ENCODE measurements at places on chromosomes 4 and X. TPM values are rescaled to one million over a fixed set of nuclear protein-coding genes. Genes with fewer than 3 reads are reported as not detected.

Gene WAS
- 0.22 TPM for total RNA-seq

Gene MAP9
- total RNA-seq = 11.0 TPM

DNA sequence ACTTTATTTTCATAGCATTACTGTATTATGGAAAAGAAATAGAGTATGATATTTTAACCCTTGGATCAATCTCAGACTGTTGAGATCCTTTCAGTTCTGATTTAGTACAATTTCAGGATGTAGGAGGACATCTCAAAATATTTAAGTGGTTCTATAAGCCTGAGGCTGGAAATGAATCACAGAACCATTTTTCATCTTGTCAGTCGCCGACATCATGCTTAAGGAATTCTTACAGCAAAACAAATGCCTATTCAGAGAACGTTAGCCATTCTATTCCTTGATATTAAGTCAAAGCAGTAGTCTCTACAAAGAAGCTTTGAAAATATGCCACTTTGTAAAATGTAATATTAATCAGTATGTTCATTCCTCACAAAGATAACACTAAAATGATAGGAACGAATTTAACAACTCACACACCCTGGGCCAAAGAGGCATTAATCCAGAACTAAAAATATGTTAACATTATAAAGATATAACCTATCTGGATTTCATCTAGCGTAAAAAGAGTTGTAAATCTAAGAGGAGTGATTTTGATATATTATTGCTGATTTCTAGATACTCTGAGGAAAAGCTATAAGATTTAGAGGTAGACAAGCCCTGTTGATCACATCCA lies 152.0 kb downstream of the GASK1B start:
- peak; percentile 56 for DNase-seq

Gene FRMPD4
- not detected for total RNA-seq

Gene GAGE12H
- total RNA-seq = not detected

GRCh38 chr4:81490403-81491160 lies 18.9 kb upstream of the RASGEF1B start:
- DNase-seq = no peak

DNA sequence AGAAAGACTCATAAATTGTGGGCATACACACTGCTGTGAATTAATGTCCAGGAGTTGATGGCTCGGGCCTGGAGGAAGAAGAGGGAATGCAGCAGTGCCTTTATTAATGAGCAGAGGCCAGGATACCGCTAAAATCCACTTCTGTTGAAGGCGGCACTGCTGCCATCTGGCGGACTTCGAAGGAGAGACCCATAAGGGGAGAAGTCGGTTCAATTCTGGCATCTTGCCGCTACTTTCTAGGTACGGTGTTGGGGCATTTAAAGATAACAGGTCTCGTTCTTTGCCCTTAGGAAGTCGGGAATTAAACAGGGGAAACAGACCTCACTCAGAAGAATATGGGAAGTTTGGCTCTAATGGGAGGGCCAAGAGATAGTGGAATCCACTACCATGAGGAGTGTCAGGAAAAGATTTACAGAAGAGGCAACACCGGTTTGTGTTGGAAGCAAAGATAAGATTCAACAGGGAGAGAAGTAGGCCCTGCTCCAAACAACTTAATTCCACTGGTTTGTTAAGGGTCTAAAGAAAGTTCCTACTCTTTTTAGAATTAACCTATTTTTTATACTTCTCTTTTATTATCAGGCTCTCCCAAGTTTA lies 133.6 kb upstream of the GIMD1 start:
- DNase-seq = no peak

GRCh38 chrX:150202641-150203247 lies 160.4 kb upstream of the MAMLD1 start:
- no peak for DNase-seq

DNA sequence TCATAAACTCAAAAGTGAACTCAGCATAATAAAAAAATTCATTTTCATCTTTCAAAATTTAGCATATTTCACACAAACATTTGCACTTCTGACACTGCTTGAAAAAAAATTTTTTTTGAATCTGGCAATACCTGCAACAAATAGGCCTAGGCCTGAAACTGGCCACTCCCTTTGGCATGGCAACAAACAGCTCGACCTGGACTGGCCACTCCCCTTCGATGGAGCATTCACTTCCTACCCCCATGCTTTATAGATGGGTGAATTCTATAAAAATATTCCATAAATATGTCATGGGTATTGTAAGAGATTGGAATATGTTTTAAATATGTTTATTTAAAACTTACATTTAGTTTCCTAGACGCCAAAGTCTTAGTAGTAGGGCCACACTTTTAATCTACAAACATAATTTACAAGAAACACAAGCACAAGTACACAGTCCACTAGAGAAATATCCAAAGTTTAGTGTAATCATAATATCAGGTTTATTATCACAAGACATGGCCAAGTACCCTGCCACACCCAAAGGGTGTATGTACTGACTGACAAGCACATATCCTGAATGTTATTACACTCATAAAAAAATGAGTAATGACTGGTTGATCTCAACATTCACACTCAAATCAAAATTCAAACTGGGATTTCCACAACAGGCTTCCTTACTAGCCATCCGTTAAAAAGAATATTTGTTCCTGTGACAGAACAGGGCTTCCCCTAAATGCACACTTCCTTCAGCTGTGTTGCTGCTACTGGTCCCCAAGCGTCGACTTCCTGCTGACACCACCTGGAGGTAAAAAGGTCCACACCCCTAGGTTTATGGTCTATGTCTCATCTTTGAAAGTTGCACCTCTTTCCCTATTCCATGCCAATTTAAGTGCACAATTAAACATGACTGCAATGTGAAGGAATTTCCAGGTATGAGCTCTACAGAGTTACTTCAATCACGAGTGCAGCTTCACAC lies 271.5 kb downstream of the NR3C2 start:
- DNase-seq = no peak

Gene ARMCX1
- 0.15 TPM for total RNA-seq

DNA sequence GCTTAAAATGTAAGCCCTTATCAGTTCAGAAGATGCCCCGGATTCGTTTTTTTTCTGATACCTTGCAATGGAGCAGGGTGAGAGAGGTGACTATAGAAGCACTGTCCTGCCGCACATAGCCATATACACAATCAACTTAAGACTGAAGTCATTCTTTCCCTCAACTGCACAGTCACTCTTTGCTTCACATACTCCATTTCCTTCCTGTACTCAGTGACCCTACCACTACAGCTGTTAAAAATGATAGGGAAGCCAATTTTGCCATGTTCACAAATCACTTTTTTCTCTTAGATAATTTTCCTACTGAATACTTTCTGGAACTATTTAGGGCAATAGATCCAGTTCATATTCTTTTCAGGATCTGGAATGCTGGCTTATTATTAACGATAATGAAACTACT lies 300.0 kb downstream of the ANK2 start:
- DNase-seq = no peak

GRCh38 chrX:119887721-119888425 lies 7.8 kb upstream of the AKAP14 start:
- peak; percentile 65 for DNase-seq

Gene EXOC1L
- total RNA-seq = not detected

DNA sequence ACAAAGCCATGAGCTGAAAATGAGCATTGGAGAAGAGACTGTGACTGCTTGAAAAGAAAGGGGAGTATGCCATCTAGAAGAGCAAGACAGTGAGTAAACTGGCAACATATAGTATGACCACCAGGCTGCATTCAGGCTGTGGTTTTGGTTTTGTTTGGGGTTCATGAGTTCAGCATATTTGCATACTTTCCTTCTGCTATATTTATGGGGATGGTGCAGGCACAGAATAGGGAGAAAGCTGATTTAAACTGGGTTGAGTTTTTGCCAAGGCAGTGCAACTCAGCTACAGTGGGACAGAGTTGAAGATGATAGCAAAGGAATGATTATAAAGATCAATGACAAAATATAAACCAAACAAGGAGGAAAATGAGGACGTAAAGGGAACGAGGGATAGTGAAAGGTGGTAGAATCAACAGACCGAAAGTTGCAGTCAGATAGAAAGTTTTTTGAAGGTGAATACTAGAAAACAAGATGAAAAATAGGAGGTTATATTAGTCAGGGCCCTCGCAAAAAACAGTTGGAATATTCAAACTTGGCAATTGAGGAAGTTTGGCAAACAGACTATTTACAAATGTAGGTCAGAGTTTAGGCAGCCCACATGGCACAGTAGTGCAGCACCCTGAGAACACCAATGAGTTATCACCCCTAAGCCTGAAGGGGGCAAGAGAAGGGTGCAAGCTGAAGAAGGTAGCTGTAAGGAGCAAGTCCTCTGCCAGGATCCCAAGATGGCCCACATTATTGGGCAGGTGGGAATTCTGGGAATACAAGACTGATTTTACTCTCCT lies 114.8 kb upstream of the MAP9 start:
- DNase-seq = no peak

Gene RPL9
- 792 TPM for total RNA-seq

DNA sequence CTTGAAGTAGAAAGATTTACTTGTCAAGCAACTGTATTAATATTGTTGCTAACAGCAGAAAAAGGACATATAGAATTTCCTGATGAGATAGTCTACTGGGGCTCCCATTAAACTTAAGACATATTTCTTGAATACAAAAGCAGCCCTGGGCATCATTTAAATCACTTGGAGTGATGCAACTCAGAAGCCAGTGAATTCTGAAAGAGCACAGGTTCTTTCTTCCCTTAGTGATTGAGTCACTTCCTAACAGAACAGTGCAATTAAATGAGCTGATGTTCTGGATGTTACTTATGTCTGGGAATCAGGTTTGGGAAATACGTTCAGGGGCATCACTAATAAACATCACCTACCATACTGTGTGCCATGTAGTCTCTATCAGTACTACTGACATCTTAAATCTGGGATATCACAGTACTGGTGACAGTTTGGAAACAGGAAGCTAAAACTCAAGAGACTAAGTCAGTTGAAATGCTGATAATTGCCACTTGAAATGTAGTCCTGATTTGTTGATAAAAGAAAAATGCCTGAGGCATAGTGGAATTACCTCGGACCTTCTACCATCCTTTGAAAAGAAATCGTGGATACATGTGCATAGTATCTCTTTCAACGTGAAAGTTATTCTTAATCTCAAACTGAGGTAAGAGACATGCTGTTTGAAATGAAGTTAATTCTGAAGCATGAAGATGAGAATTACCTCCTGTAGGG lies 249.2 kb upstream of the GPRIN3 start:
- DNase-seq = no peak

DNA sequence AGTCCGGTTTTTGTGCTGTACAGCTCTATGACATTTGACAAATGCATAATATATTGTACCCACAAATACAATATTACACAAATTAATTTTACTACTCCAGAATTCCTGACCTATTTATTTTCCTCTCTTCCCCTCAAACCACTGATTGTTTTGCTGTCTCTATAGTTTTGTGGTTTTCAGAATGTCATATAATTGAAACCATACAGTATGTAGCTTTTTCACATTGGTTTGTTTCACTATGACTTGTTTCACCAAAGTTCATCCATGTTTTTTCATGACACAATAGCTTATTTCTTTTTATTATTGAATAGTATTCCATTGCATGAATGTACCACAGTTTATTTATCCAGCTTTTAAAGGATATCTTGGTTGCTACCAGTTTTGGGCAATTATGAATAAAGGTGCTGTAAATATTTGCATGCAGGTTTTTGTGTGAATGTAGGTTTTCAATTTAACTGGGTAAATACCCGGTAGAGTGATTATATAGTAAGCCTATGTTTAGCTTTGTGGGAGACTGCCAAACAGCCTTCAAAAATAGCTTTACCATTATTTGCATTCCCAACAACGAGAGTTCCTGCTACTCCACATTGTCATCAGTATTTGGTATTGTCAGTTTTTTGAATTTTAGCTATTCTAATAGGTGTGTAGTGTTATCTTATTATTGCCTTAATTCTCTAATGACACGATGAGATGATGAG lies 25.9 kb downstream of the RNF175 start:
- DNase-seq = no peak

Gene AFF2
- not detected for total RNA-seq

DNA sequence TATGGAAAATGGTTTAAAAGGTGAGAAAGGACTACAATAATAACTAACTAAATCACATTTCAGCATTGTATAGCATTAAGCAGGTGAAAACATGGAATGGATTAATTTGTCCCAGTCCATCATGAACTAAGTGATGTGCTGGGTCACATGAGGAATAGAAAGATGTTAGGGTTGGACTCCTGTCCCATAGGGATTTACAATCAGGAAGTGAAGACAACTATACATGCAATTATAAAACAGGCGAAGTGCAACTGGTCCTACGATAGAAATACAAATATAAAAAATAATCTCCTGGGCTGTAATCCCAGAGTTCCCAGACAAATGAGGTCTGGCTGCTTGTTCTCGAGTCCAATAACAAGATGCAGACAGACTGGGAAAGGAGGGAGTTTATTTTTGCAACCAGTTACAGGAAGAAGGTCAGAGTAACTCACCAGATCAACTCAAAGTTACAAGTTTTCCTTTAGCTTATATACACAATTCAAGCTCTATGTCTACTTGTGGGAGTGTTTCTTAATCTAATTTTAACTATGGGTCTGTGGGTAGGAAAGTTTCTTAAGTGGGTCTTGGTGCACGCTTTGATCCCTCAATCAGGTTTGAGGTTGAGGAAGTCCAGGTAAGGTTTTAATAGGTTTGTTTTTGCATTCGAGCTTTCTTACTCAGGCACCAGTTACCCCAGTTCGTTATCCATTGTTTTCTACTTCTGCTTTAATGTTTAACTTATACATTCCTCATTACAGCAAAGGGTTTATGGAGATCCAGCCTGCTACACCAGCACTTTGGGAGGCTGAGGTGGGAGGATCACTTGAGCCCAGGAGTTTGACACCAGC lies 50.1 kb downstream of the IGFBP7 start:
- DNase-seq = no peak

Gene CT55
- total RNA-seq = not detected

Gene CFP
- 0.53 TPM for total RNA-seq

Gene MTMR8
- total RNA-seq = 1.9 TPM

GRCh38 chr4:159540038-159540437 lies 437.2 kb downstream of the RAPGEF2 start:
- no peak for DNase-seq

Gene RHOXF2B
- total RNA-seq = not detected

GRCh38 chr4:25028851-25029250 lies 1.9 kb downstream of the LGI2 start:
- no peak for DNase-seq

- DNase-seq = no peak
Observed at GRCh38 chrX:12672367-12673106, 118.7 kb upstream of the PRPS2 start.

Gene TRIM75
- not detected for total RNA-seq

Gene SYTL4
- total RNA-seq = 23.6 TPM

Gene NAP1L3
- not detected for total RNA-seq

Gene LEF1
- total RNA-seq = 2.8 TPM

Gene PCDH18
- 0.40 TPM for total RNA-seq

DNA sequence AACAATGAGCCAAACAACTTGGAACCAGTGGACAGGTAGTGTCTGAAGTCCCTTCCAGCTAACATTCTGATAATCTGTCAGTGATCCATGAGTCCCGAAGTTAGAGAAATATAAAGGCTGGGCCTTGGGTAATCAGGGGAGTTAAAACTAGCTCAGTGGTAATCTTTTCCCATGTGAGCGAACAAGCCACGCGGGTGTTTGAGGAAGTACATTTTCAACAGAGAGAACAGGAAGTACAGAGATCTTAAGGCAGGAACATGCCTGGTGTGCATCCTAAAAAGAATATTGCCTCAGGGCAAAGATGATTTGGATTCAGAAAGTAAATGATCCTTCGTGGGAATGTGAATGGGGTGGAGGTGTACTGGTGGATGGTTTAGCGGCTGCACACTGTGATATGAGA lies 42.9 kb downstream of the FNIP2 start:
- DNase-seq = no peak
